NT2/D1 (cell line): ENCODE measurements at places on chromosomes 6 and 20.

GRCh38 chr20:1001911-1002681 lies at the start of gene RSPO4:
TSS of gene RSPO4 (minus strand) at chr20:1002311. CDS start at chr20:1002164, 147 bp downstream.
- no peak for DNase-seq

DNA sequence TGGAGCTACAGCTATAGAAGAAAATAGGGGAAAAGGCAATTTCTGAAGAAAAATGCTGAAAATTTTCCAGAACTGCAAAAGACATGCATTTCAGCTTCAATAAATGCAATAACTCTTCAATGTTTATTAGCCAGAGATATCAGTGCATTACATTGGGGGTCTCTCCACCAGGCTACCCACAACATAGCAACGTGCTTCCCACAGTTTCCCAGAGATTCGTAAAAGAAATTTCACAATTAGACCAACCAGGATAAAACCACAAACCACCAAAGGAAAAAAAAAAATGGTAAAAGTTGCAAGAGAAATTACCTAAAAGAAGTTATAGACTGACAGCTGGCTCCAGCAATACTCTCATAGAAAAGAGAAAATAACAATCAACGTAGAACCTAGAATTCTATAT lies 16.0 kb downstream of the LY86 start:
- DNase-seq: no peak

DNA sequence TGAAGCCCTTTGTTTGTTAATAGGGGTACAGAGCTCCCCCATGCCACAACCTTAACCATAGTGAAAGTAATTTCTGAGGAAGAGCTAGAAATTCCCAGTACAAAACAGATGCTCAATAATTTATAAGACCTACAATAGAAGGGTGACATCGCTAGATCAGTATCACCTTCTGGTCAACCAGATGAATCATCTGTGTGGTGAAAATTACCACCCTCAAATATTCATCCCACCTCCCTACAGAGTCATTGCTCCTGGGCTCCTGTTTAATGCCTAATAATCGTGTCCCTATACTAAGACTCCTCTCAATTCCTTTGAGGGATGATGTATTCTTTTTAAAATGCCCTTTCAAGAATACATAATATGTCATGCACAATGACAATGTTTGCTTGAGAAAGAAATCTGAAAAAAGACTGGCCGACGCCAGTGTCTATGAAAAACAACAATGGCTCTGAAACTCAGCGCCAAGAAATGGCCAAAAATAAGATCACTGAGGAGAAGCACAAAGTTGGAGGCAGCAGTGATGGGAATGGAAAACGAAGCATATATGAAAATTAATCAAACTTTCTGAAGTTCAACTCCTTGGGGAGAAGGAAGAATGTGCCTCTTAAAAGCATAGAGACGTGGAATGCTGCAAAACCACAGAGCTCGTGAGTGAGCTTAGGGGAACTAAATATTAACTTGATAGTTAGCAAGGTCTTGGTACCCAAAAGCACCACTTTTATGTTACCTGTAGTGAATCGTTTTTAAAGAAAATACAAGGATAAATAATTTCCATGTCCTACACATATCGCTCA lies 11.0 kb upstream of the ADGRF5 start:
- DNase-seq: no peak

- DNase-seq: no peak
These were observed 20.1 kb upstream of the UTRN start for GRCh38 chr6:144265061-144265357.

DNA sequence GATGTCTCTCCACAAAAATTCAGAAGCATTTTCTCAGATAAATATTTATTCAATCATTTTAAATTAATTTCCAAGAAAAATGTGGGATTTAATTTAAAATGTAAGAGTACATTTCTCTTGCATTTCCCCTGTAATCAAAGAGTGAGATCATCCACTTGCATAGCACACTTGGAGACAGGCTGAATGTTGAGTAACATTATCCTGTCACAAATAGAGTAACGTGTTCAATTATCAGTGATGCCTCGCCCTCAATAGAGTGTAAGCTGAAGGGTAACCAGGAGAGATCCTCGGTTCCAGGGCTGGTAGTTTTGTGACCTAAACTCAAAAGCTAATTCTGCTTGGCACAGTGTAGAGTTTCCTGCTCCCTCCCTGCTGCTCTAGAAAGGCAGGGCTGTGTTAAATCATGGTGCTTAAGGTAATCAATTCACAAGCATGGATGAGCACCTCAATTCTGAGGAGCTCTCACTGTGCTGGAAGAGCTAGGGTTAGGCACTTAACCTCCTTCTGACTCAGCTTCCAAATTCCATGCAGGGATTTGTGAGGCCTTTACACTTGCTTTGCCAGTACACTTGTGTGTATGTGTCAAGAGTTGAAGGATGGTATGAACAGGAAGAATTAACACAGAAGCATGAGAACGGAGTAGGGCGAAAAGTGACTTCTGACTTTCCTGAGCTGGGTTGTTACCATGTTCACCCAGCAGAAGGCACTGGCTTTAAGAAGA lies 56.6 kb downstream of the MMUT start:
- no peak for DNase-seq

DNA sequence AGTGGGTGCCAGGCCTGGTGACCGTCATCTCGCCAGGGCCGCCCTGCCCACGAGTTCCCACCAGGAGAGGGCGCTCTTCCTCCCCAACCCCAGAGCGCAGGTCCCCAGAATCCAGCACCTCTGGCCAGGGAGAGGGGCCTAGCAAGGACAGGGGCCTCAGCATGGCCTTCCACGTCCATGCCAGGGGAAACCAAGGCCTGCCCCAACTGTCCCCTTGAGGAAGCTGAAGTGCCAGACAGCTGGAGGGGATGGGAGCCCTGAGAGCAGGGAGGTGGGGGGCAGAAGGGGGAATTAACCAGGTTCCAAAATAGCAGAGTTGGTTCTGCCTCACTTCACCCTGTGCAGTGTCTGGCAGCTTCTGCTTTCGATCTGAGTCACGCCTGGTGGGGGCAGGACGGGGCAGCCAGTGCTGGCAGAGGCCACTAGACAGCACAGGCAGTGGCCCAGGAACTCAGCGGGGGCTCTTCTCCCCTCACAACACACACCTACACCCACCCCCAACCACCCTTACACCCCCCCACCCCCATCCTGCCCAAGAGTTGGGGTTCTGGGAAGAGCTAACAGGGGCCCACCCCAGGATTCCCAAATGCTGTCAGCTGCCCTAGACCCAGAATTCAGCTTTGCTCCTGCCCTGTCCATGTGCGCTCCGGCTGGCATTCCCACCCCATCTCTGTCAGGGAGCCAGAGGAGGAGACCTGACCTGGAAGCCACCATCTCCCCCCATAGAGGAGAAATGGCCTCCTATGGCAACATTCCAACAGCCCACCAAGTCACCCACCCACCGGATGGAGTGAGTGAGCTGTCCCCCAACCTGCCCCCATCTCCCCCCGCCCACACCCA lies 29.2 kb downstream of the TFEB start:
- DNase-seq: peak; percentile 16

- DNase-seq: no peak
These were observed 102.3 kb upstream of the MAP3K7 start for GRCh38 chr6:90689172-90689571.

- DNase-seq: no peak
These were observed 8.0 kb downstream of the REPS1 start for GRCh38 chr6:138979813-138980668.
